Upper lobe of right lung (tissue), 1 donor: ENCODE measurements at places on chromosomes 4 and X.

GRCh38 chr4:185524888-185525863 is 10.1 kb downstream of the PDLIM3 start:
- no peak for DNase-seq

- DNase-seq = no peak
Observed at GRCh38 chr4:189809839-189810238, 130.8 kb upstream of the FRG1 start.

GRCh38 chr4:95362906-95363558 is 185.7 kb downstream of the UNC5C start:
- no peak for DNase-seq

GRCh38 chr4:82499738-82500434 is 61.9 kb downstream of the TMEM150C start:
- DNase-seq = no peak

DNA sequence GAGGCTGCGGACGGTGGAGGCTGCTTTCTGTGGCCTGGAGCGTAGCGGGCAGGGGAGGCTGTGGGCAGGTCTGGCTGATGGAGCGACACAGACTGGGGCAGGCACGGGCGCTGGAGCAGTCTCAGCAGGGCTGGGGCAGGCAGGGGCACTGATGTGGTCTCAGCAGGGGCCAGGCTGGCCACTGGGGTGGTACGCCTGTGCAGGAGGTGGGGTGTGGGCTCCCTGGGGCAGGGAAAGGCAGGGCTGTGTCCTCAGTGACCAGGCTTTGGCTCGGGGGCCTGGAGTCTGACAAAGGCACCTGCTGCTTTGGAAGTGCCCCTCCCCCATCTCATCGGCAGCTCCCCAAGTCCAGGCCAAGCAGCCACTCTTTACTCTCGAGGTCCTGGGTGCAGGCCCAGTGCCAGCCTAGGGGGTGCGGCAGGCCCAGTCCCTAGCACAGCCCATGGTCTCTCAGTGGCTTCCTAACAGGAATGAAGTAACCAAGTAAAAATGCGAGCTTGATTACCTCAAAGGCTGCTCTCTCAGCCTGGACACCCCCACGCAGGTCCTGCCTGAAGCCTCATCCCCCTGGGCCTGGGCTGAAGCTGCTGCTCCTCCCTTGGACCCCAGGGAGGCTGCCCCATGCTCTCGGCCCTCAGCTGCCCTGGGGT is 55.5 kb downstream of the ADRA2C start:
- DNase-seq = no peak

DNA sequence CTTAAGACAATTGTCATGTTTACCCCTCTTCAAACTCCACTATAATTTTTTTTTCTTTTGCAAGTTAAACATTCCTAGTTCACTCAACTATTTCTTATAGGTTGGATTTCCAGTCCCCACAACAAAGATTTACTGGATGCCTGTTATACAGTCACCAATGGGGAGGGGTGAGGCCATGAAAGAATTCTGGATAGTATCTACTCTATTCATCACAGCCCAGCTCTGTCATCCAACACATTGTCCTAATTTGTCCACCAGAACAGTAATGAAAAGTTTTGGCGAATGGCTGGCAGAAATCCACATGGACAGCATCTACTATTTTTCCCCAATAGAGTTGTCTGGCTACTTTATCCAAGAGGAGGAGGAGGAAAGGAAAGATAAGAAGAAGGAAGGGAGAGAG is 192.7 kb upstream of the S100G start:
- no peak for DNase-seq

- DNase-seq = no peak
Observed at GRCh38 chr4:87632469-87632868, 17.6 kb upstream of the DMP1 start.

DNA sequence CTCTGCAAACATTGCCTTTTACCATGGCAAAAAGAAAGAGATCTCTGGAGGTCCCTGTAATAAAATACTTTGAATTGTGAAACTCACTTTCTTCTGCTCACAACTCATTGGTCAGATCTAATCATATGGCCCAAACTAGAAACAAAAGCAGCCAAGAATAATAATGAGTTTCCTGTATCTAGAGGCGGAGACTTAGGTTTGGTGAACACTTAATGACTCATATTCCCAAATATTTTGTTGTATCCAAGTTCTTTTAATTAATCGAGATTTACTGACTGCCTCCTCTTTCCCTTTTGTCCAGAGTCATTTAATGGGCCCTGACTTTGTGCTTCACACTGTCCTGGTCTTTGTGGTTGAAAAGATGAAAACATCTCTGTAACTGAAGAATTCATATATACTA is 190.6 kb downstream of the CCSER1 start:
- DNase-seq = no peak

GRCh38 chrX:28659269-28659668 is 72.0 kb downstream of the IL1RAPL1 start:
- no peak for DNase-seq

DNA sequence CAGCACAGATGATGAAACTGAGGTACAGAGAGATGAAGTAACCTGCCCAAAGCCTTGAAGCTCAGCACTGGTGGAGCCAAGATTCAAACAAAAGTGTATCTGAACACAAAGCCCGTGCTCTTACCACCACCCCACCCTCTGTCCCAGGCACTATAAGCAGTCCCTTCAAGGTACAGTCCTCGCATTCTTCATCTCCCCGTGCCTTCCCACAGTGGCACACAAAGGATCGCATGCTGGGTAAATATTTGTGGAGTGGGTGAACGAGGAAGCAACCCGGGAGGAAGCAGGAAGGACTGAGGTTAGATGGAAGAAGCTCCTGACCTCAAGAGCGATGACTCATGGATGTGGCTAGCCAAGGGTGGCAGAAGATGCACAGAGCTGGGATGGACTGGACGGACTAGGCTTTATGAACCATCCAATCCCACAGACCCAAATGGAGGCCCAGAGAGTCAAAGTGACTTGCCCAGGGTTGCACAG is 18.4 kb downstream of the IQSEC2 start:
- DNase-seq = no peak

- no peak for DNase-seq
Observed at GRCh38 chr4:81523672-81524327, 52.1 kb upstream of the RASGEF1B start.

GRCh38 chrX:15564981-15565579 is 35.7 kb downstream of the ACE2 start:
- peak; percentile 74 for DNase-seq

- DNase-seq = peak; percentile 87
Observed at GRCh38 chrX:115344885-115345614, 55.5 kb downstream of the LUZP4 start.

DNA sequence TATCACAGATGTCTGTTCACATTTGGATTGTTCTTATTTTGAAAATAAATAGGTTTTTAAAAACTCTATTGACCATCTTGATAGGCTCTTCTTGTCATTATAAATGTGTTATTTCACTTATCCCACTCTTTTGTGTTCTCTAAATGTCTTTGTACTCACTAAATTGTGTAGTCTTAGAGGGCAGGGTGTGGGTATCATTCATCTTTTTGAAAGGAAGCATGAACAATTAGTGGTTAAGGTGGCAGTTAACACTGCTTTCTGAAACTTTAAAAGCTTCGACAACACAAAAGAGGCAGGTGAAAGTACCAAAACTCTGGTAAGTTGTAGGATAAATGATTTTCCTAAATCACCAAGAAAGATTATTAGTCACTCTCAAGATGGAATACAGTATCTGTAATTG is 83.2 kb downstream of the IL15 start:
- DNase-seq = no peak

GRCh38 chrX:11551151-11551550 is 114.6 kb downstream of the ARHGAP6 start:
- DNase-seq = no peak

DNA sequence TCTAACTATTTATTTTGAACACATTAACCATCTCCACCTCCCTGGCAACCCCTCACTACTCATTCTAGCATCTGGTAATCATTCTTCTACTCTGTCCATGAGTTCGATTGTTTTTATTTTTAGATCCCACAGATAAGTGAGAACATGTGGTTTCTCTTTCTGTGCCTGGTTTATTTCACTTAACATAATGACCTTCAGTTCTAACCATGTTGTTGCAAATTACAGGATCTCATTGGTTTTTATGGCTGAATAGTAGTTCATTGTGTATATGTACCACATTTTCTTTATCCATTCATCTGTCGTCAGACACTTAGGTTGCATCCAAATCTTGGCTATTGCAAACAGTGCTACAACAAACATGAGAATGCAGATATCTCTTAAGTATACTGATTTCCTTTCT is 33.4 kb upstream of the FAM47B start:
- no peak for DNase-seq

- DNase-seq = no peak
Observed at GRCh38 chrX:115679460-115679859, 118.5 kb downstream of the PLS3 start.

GRCh38 chr4:8648296-8648695 is 55.7 kb downstream of the CPZ start:
- no peak for DNase-seq

- DNase-seq = no peak
Observed at GRCh38 chr4:124437853-124438495, 274.6 kb downstream of the ANKRD50 start.

DNA sequence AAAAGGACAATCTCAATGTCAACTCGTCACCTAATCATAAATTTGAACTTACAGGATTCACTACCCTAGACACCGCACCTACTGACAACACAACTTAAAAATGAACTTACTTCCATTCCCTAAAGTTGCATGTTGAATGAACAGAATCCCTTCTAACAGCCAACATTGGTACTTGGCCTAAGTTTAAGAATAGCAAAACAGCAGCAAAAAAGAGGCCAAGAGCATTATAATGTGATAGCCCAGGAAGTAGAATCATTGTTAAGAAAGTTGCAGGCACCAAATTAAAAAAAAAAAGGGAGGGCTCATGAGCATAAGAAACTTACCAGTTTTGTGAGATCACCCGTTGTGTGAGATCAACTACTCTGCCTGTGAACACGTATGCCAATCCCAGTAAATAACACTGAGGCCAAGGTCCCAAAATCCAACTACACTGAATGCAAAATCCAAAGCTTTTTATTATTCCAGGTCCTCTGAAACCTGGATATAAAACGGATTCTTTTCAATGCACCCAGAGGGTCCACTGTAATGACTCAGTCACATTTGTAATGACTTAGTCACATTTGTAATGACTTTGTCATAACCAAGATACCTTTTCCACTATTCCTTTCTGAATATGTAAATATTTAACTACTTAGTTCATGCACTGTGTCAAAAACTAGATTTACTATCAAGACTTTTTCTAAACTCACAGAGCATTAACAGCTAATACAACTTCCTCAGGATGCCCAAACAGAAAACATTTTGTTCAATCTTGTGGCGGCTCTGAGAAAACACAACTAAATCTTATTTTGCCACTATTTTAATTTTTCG is 6.8 kb downstream of the HNRNPDL start:
- DNase-seq = no peak

GRCh38 chr4:89108091-89108490 is 3.2 kb upstream of the TIGD2 start:
- no peak for DNase-seq

DNA sequence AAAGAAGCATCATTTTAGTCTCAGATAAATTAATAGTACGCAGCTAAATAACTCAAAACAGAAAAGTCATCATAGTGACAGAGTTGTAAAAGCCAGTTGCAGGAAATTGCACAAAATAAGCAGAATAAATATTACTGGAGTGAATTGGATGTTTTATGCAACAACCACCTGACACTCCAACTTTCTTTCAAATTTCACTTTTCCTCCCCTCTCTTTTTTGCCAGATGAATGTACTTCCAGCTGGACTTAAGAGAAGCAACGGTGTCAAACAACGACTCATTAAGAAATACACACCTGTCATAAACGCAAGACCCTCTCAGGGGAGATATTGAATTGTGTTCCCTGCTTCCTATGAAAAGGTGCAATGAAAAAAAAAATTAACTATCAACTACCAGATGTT is 120.2 kb upstream of the HCCS start:
- DNase-seq = no peak

DNA sequence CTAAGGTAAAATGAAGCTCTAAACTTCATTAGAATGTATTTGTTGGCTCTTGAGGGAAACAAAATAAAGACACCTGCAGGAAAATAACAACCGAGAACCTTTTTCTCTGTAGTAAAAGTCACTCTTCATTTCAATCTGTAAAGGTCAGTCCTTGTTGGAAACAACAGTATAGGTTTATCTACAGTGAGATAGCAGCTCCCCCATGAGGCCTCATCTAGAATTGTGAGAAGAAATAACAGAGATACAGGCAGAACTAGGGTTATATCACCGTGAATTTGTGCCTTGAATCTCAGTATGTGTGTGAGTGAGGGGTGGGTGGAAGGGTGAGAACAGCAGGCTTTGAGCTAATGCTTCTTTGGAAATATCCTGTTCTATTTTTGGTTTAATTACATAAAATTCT is 107.8 kb upstream of the FMR1 start:
- no peak for DNase-seq

DNA sequence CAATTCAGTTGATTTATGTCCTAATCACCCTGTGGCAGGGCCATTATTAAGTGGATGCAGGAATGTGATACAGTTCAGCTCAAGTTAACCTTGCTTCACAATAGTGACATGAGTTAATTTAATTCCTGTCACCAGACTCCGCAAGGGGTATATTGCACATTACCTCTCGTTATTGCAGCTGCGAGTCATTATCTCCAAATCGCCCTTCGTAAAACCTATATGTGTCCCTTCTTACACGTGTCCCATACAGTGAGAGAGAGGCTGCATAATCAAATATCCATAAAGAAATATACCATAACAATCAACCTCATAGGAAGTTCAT is 369.9 kb upstream of the ANXA10 start:
- no peak for DNase-seq
